ENCODE measurements at places on chromosomes 1 and 21.

GRCh38 chr1:8416881-8417280 lies 99.0 kb downstream of the SLC45A1 start:
- H3K27me3 ChIP-seq: no peaks in the 10 kb centered on the region
- DNase-seq: no peak
- H3K4me3 ChIP-seq: no peak overlapping the region
- peaks cover 38% of the 10 kb centered on the region for H3K36me3 ChIP-seq
- H3K4me1 ChIP-seq: peaks cover 73% of the 10 kb centered on the region

DNA sequence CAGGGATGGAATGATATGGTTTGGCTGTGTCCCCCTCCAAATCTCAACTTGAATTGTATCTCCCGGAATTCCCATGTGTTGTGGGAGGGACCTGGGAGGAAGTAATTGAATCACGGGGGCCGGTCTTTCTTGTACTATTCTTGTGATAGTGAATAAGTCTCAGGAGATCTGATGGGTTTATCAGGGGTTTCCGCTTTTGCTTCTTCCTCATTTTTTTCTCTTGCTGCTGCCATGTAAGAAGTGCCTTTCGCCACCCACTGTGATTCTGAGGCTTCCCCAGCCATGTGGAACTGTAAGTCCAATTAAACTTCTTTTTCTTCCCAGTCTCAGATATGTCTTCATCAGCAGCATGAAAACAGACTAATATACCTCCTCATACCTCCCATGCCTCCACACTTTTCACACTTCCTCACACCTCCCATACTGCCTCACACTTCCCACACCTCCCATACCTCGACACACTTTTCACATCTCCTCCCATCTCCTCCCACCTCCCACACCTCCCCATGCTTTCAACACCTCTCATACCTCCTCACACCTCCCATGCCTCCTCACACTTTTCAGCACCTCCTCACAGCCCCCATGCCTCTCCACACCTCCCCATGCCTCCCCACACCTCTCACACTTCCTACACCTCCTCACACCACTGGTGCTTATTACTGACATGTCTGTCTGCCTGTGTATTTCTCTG lies 21.3 kb downstream of the GPR137B start:
- no peaks in the 10 kb centered on the region for H3K4me1 ChIP-seq
- H3K27me3 ChIP-seq: no peaks in the 10 kb centered on the region
- H3K4me3 ChIP-seq: no peak overlapping the region
- H3K27ac ChIP-seq: no peak overlapping the region
- DNase-seq: peak; percentile 61

GRCh38 chr1:63903947-63904610 lies 130.3 kb downstream of the ROR1 start:
- no peak for DNase-seq
- H3K27me3 ChIP-seq: no peaks in the 10 kb centered on the region
- H3K36me3 ChIP-seq: no peaks in the 10 kb centered on the region
- no peak overlapping the region for H3K4me3 ChIP-seq
- no peak overlapping the region for H3K27ac ChIP-seq

GRCh38 chr1:9241891-9242290 lies 7.3 kb downstream of the H6PD start:
- peak; percentile 57 for DNase-seq
- peaks cover 79% of the 10 kb centered on the region for H3K4me1 ChIP-seq
- H3K27ac ChIP-seq: peak overlapping the region; percentile 83
- no peaks in the 10 kb centered on the region for H3K27me3 ChIP-seq

- no peak overlapping the region for H3K4me3 ChIP-seq
- no peaks in the 10 kb centered on the region for H3K4me1 ChIP-seq
- DNase-seq: no peak
- H3K36me3 ChIP-seq: no peaks in the 10 kb centered on the region
- no peak overlapping the region for H3K27ac ChIP-seq
- H3K27me3 ChIP-seq: no peaks in the 10 kb centered on the region
Observed at GRCh38 chr21:17523007-17523451, 10.2 kb downstream of the CXADR start.

DNA sequence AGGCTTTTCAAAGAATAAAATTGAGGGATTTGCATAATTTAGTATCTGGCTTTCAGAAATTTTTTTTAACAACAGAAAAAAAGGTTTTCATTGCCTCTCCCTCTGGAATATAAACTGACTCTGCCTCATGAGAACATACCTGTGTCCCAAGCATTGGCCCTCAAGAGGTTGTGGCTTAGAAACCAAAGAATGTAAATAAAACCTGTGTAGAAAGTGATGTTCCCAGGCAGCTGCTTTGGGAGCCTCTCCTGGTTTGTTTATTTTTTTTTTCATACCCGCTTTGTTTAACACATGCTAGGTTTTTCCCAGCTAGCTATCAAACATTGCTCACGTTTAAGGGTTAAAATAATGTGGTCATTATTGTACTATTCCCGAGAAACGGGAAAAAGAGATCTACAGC lies 40.5 kb upstream of the IFNAR2 start:
- no peaks in the 10 kb centered on the region for H3K27me3 ChIP-seq
- no peaks in the 10 kb centered on the region for H3K36me3 ChIP-seq
- no peak for DNase-seq
- peaks cover 4% of the 10 kb centered on the region for H3K4me1 ChIP-seq
- H3K4me3 ChIP-seq: no peak overlapping the region

- no peak overlapping the region for H3K4me3 ChIP-seq
- no peaks in the 10 kb centered on the region for H3K27me3 ChIP-seq
- H3K4me1 ChIP-seq: peaks cover 5% of the 10 kb centered on the region
- H3K36me3 ChIP-seq: no peaks in the 10 kb centered on the region
- no peak for DNase-seq
Observed at GRCh38 chr1:115545791-115546733, 95.7 kb upstream of the VANGL1 start.

DNA sequence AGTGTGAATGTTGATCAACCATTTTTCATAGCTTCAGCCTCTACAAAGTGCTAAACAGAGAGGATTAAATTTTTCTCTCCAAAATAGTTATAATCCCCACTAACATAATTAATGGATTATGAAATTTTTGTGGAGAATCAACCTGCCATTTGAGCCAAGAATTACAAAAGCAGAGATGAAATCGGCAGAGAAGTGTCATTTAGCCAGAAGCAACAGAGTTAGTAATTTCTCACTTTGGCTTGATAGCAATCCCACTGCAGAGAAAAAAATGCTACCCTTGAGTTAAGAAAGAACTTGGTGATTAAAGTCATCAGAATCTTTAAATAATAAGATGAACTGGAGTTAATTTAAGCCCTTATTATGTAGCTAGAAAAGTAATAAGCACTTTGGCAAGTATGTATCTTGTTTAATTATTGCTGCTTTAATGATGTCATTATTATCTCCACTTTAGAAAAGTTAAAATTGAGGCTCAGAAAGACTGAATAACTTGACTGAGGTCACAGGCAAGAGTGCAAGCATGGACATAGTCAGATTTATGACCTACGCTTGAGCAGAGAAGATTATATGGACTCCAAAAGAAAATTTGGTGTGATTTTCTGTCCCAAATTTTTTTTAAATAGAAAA lies 37.3 kb downstream of the RGS4 start:
- DNase-seq: no peak
- H3K27ac ChIP-seq: no peak overlapping the region
- H3K36me3 ChIP-seq: no peaks in the 10 kb centered on the region
- peaks cover 5% of the 10 kb centered on the region for H3K4me1 ChIP-seq
- H3K27me3 ChIP-seq: no peaks in the 10 kb centered on the region
- H3K4me3 ChIP-seq: no peak overlapping the region

DNA sequence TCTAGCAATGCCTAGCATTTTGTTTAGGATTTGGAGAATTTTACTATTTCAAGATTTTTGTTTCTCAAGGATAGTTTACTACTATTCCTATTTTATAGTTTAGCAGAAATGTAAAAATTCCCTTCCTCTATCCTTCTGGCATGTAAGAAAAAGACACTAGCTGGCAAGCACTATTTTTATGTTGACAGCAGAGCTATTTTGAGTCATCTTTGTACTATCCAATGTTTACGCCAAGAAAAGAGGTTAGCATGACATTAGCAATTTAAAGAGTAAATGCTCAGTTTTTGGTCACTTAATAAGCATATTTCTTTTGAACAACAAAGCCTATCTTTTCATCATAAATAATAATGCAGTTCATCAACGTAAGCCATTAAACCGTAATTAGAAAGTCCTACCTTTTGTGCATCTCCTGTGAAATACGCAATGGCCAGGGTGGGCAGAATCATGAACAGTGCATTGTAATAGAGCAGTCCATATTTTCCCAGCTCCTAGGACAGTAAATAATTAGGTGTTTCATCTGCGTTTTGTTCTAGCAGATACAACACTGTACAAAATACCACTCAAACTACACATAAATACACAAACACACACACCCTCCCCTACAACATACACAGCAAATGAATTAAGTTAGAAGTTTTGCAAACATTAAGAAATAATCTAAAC lies 12.0 kb downstream of the SLC35D1 start:
- H3K36me3 ChIP-seq: peaks cover 62% of the 10 kb centered on the region
- no peak overlapping the region for H3K27ac ChIP-seq
- DNase-seq: no peak
- H3K27me3 ChIP-seq: no peaks in the 10 kb centered on the region

- H3K27ac ChIP-seq: no peak overlapping the region
- no peak overlapping the region for H3K4me3 ChIP-seq
- no peaks in the 10 kb centered on the region for H3K36me3 ChIP-seq
Observed at GRCh38 chr1:17272646-17273045, 23.7 kb downstream of the PADI3 start.

DNA sequence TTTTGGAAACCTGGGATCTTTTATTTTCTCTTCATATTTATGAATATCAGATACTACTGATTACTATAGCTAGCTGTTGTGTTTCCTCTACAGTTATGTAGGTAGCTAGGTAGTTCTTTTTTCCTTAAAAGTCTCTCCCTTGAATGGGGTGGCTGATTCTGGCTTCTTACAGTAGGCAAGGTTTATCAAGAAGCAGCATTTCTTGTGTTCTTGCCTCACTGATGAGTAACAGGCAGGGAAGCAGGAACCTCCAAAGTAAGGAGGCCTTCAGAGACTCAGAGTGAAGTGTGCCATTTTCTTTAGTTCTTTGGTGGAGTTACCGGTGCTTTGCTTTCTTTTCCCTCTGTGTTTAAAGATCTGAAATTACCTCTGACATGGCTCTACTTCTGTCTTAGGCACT lies 56.0 kb downstream of the ZMYM4 start:
- H3K27me3 ChIP-seq: no peaks in the 10 kb centered on the region
- H3K27ac ChIP-seq: no peak overlapping the region
- DNase-seq: no peak
- peaks cover 14% of the 10 kb centered on the region for H3K4me1 ChIP-seq

- H3K4me3 ChIP-seq: peak overlapping the region; percentile 40
- H3K36me3 ChIP-seq: no peaks in the 10 kb centered on the region
- H3K27me3 ChIP-seq: no peaks in the 10 kb centered on the region
- peak overlapping the region; percentile 75 for H3K27ac ChIP-seq
- H3K4me1 ChIP-seq: peaks cover 22% of the 10 kb centered on the region
Observed at GRCh38 chr1:113872219-113872935, 865 bp upstream of the PTPN22 start.

DNA sequence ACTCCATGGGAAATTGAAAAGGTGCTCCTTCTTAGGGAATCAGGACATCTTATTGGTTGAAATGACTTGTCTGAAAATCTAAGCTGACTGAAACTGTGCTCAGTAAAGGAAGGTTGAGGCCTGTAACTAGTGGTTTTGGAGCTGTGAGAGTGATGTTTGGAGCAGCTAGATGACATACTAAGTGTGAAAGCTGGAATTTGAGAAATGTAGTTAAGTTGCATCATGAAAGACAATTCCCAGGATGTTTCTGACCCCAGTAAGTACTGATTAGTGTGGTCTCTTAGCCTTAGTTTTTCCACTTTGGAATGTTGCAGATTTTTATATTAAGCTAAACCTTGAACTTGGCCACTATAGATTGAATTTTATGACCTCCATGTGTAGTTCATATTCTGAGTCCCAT lies 154.9 kb downstream of the PAPPA2 start:
- no peaks in the 10 kb centered on the region for H3K27me3 ChIP-seq
- H3K4me3 ChIP-seq: no peak overlapping the region
- DNase-seq: no peak
- no peaks in the 10 kb centered on the region for H3K4me1 ChIP-seq

DNA sequence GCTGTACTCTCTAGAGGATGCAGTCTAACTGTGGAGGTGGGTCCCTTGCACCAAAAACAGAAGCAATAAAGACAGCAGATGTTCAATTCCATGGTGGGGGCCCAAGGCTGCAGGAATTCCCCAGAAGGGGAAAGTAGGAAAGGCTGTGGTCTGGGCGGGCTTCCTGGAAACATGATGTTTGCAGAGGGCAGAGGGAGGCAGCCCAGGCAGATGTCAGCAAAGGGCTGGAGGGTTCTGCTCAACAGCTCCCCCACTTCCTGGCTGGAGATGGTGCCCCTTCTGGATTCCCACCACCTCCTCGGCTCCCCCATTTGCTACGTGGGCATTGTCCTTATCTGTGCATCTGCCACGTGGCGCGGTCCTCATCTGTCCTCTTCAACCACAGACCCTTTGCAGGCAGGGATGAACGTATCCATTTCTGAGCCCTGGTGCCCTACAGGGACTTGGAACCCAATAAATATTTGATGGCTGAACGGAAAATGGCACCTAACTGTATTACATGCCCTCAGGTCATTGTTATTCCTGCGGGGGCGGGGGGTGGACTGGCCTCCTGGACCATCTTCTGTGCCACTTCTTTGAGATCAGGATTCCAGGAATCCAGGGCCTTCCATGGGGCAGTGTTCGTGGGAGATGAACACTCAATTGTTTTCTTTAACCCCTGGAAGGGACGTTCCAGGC lies 8.4 kb upstream of the GUCA2B start:
- H3K4me1 ChIP-seq: peaks cover 3% of the 10 kb centered on the region
- H3K36me3 ChIP-seq: no peaks in the 10 kb centered on the region
- H3K27me3 ChIP-seq: peaks cover 13% of the 10 kb centered on the region
- DNase-seq: peak; percentile 42
- no peak overlapping the region for H3K4me3 ChIP-seq
- no peak overlapping the region for H3K27ac ChIP-seq

GRCh38 chr1:220915117-220915440 lies 35.8 kb downstream of the HLX start:
- H3K27me3 ChIP-seq: no peaks in the 10 kb centered on the region
- no peak overlapping the region for H3K27ac ChIP-seq
- H3K4me3 ChIP-seq: no peak overlapping the region
- H3K4me1 ChIP-seq: no peaks in the 10 kb centered on the region

GRCh38 chr1:211258310-211258755 lies 833 bp upstream of the RCOR3 start:
- peak; percentile 90 for DNase-seq
- H3K27ac ChIP-seq: peak overlapping the region; percentile 99
- no peaks in the 10 kb centered on the region for H3K36me3 ChIP-seq

DNA sequence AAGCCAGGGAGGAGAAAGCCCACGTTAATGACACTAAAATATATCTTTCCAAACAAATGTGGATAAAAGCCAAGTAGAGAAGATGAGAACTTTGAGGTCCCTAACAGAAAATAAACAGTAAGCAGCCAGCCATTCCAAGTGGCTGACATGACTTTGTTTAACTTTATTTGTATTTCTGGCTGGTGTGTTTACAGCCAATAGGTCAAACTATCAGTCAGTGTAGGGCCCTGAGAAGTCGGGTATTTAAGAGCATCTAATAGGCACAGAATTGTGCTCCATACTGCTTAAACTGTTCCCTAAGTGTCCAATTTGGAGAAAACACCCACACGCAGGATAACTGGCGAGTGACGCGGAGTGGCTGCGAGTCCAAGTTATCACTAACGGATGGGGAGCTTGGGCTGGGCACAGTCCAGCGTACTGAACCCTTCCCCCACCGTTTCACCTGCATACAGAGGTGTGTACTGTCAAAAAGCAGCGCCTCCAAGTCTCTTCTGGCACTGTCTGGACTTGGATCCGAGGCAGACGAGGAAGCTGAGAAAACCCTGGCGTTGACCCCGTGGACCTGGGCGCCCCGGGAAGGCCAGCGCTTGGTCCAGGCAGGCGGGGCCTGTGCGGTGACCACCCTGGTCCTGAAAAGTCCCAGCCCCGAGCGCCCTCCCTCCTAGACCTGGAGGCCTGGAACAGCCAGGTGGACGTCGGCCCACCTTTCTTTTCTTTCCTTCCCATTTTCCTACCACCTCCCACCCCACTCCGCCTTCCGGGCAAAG lies 662 bp upstream of the LGALS8 start:
- H3K4me3 ChIP-seq: peak overlapping the region; percentile 93
- H3K4me1 ChIP-seq: peaks cover 9% of the 10 kb centered on the region
- no peak for DNase-seq
- no peaks in the 10 kb centered on the region for H3K27me3 ChIP-seq
